ENCODE measurements at places on chromosomes 3 and 15.

DNA sequence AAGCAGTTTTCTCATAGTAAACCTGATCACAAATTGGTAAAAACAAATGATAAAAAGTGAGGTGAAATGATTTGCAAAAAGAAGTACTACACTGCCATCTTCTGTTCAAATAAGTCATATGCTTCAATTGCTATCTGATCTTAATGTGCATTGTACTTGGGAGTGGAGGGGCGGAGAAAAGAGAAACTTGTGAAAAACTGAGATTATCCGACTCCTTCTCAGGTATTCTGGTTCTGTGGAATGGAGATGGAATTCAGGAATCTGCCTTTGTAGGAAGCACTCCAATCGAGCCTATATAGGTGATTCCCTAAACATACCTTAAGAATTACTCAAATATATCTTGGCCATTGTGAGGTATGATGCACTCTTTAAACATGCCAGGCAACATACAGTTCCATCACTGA is 180.6 kb downstream of the CHL1 start:
- no peak for DNase-seq

- no peak for DNase-seq
These were observed 63.7 kb downstream of the WHAMM start for GRCh38 chr15:82873000-82873680.

- DNase-seq = no peak
These were observed 144.6 kb downstream of the MYO9A start for GRCh38 chr15:71973366-71973765.

DNA sequence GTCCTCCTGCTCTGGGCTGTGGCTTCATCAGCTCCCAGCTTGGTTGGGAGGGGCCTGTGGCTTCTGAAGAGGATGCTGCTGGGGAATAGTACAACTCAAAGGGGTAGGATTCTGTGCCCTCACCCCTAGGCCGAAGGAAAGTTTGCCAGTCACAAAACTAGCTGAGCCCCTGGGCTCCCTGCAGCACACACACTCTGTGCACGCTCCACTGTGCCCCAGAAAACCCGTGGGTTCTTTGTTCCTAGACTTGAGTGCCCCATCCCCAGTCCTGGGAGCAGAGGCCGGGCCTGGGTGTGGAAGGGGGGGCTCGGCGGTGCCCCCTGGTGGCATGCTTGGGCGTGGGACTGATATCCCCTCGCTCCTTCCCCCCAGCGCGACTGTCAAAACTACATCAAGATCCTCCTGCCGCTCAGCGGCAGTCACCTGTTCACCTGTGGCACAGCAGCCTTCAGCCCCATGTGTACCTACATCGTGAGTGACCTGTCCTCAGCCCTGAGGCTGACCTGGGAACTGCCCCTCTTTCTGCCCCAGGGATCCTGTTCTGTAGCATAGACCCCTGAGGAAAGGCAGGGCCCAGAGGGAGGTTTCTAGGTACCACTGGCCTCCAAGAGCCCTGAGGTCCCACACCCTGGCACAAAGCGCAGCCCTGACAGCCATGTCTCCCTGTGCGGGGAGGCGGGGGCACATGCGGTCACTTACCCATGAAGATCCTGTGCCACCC is 14.2 kb downstream of the CIB1 start:
- peak; percentile 43 for DNase-seq

- peak; percentile 74 for DNase-seq
These were observed 3.8 kb downstream of the VEPH1 start for GRCh38 chr3:157499342-157499963.

- DNase-seq = no peak
These were observed 3.8 kb upstream of the CRYBG3 start for GRCh38 chr3:97817965-97818364.

GRCh38 chr15:51093839-51094605 is 684 bp downstream of the TNFAIP8L3 start:
- DNase-seq = no peak

DNA sequence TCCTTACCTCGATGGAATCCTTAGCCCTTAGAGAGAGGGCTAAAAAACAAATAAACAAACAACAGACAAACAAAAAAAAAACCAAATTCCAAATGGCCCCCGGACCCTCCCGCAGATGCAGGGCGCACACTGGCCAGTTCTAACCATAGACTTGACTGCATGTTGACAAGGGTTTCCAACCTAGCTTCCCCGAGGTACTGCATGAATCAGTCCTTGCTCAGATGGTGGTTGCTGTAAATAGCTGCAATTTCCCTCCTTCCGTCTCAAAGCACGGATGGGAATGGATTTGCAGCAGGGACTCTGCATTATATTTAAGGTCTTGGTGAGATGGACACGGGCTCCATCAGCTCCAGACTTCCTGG is 162.8 kb downstream of the CD47 start:
- DNase-seq = no peak

DNA sequence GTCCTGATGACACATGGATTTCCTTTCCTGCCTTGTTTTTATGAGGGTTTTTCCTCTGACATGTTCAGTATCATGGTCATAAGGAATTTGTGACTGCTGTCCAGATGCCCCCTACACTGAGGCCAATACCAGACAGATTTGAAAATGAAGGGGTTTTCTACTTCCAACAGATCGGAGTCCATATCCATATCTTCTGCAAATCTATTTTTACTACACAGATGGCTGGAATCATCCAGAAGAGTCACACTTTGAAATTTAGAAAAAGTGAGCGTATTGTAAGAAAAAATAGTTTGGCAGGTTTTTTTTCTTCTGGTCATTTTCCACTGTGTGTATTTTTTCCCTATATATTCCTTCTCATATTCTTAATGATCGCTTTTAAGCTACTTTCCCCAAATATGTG is 197.5 kb upstream of the LRRC3B start:
- no peak for DNase-seq
